Stimulated activated CD8-positive, alpha-beta memory T cell treated with anti-CD3 and anti-CD28 coated beads, Interleukin-4, amount 100 ng/mL, for 4 hours (primary cell): ENCODE measurements at places on chromosomes 13 and 19.

DNA sequence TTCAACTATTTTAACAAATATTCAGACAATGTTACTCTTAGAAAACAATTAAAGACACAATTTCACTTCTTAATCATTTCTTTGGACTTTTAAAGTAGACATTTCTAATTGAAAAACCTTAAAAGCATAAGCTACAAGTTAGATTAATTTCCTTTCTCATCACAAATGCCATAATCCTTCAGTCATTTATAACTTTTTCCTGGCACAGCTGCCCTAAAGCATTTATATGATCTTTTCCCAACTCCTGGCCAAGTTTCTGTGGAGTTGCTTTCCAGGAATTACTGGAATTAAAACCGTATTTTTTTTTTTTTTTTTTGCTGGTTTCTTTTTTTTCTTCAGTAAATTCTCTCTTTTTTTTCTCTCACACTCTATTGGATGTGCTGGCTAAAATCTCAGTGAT lies 615.9 kb downstream of the TBC1D4 start:
- no peak for DNase-seq

GRCh38 chr19:58551577-58552471 lies 3.1 kb downstream of the CHMP2A start:
- no peak for DNase-seq

DNA sequence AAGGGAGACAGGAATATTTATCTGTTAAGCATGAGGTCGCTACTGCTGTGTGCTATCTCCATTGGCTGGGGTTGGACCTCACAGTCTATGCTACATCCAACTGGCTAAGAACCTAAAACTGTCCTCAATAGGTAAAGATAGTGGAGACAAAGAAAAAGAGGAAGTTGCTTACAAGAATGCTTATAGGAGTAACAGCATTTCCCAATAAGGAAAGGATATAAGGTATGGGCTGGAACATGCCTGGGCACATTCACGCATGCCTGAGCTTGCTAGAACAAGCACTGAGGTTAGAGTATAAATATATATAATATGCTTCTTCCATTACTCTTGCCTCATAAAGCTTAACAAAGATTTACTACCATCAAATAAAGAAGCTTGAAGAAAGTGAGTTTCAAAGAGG lies 47.9 kb upstream of the CEACAM21 start:
- no peak for DNase-seq

DNA sequence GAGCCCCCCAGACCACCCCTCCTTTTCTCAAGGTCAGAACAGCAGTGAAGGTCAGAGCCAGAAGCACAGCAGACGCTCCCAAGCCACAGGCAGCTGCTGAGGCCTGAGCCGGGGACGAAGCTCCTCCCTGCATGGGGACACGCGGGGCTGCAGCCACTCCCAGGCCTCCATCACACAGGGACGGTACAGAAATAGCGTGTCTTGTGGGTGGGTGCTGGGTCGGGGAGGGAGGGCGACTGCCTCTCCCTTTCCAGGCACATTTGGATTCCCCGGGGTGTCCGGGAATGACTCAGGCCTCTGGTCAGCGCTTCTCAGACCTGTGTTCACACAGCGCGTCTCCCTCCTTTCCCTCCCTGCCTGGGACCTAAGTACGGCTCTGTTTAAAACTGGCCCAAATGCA lies 33.2 kb downstream of the RASA3 start:
- no peak for DNase-seq

DNA sequence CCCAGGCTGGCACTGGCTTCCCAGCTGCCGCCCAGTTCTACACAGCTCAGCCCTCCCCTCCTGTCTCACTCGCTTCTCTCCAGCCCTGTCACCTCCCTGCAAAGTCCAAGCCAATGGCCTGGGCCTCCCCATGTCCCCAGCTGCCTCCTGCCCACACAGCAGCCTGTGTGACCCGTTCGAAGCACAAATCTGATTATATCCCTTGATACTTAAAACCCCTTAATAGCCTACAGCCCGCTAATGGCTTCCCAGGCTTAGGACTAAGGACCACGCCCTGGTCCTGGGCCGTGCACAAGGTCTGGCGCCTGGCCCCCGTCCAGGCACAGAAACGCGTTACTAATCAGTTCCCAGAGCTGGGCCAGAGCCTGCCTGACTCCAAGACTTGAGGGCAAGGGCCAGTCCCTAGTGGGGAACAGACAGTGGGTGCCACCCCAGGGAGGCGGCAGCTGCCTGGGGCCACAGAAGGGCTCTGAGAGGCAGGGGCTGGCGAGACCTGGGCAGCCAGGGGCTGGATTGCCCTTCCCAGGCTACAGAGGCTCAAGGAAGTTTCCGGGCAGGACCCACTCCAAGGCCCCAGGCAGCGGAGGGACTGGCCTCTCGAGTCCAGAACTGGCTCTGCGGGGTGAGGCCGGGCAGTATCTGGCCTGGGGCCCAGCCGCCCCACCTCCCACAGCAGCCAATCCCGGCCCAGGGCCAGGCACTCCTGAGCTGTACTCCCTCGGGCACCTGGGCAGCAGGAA lies 10.4 kb downstream of the XAB2 start:
- no peak for DNase-seq

DNA sequence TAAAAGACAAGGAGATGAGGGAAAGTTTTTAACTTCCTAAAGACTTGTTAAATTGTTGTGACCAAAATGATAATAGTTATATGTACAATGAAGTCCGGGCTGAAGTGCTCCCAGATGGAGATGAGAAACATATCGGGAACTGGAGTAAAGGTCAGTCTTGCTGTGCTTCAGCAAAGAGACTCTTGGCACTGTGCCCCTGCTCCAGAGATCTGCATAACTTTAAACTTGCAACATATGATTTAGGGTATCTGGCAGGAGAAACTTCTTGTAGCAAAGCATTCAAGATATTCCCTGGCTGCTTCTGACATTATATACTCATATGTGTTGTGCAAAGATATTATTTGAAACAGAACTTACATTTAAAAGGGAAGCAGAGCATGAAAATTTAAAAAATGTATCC lies 786.6 kb upstream of the SLITRK6 start:
- DNase-seq: no peak

DNA sequence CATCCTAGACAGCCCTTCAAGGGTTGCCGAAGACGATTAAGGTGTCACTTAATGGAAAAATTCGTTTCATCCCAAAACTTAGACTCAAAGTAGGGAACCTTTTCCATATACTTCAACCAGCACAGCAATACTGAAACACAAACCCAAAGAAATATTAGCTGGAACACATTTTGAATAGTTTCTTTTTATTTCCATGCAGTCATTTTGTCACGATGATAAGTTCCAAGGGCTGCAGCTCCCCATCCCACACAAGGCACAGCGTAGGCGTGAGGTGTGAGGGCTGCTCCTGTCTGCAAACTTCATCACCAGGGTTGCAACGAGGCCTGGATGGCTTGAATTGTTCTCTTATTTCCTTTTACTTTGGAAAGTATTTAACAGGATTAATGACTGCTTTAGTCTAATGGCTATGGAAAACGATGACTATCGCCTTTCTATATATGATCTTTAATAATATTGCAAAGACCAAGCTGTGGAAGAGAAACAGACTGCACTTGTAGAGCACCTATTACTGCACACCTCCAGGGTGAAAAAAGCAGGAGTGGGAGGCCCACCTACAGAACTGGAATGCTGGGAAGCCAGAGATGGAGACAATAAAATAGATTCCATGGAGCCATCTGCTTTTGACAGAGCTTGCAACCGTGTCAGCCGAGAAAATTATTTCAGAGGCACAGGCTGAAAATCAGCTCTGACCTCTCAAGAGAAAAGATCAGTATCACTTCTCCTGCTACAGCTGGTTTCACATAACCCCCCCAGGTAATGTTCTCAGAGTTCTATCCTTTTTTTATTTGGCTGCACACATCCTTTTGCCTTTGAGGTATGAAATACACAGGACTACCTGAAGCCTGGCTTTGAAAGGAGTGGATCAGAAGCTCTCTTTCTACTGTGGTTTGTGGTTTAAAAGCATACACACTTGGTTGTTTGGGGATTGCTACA lies 274.5 kb upstream of the NBEA start:
- DNase-seq: no peak

GRCh38 chr13:110380359-110381028 lies 73.4 kb downstream of the COL4A2 start:
- DNase-seq: no peak

DNA sequence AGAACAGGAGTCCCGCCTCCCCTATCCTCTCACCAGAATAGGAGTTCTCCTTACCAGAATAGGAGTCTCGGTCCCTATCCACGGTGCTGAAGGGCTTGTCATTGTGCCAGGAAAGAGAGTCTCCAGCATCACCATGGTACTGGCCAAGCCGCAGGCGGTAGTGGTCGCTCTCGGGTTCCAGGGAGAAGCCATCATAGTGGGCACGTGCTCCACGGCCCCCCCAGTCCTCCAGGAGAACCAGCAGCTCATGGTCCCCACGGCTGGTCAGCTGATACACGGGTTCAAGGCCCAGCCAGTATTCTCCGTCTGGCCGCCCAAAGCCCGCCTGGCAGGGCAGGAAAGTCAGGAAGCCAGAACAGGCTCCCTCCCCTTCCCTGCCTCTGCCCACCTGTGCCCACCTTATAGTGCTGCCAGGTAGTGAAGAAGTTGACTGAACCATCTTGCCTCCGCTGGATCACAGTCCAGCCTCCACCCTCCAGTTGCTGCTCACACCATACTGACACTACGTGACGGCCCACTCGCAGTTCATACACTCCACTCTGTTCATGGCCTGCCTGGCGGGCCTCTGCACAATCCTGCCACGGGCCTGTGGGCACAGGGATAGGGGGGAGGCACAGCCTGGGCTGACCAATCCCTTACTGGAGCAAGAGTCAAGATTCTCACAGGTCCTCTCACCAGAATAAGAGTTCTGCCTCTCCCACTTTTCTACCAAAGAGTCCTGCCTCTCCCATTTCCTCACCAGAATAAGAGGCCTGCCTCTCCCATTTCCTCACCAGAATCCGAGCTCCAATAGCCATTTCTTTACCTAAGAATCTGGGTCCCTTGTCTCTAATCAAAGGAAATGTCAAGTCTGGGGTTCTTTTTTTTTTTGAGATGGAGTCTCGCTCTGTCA lies 7.4 kb downstream of the SHFL start:
- DNase-seq: no peak

DNA sequence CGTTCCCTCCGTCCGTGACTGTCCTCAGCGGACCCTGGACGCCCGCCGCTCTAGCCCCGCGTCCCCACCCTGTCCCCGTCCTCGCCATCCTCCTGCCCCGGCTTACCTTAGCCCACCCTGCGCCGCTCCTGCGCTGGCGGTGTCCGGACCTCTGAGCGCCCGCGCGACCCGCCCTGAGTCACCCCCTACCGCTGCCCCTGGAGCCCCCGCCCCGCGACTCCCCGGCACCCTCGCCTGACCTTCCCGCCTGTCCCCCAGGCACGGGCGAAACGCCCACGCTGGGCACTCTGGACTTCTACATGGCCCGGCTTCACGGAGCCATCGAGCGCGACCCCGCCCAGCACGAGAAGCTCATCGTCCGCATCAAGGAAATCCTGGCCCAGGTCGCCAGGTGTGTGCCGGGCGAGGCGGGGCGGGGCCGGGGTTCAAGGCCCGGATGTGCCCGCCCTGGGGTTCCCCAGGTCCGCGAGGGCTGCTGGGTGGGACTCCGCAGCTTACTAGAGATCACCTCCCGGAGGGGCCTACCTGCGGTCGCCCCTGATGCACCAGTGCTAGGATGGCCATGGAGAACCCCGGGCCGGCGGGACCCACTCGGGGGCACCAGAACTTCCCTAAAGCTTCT lies 5.1 kb downstream of the HMG20B start:
- DNase-seq: no peak

- DNase-seq: no peak
Measured at GRCh38 chr19:44735011-44735410, 13.5 kb upstream of the BCL3 start.

DNA sequence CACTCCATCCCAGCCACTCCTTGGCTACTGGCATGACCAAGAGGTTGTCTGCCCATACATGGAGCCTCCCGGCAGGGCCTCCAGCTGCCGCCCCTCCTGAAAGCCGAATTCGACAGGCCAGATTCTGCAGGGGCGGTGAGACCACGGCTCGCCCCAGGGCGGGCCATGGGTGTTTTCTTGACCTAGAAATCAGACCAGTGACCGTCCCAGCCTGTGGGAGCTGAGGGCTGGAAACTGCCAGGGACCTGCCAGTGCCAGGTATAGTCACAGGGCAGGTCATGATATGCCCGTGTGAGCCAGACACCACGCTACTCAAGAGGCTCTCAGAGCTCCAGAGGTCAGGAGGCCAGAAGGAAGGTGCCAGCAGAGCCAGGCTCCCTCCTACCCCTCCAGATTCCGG lies 16.8 kb downstream of the DAPK3 start:
- DNase-seq: no peak

DNA sequence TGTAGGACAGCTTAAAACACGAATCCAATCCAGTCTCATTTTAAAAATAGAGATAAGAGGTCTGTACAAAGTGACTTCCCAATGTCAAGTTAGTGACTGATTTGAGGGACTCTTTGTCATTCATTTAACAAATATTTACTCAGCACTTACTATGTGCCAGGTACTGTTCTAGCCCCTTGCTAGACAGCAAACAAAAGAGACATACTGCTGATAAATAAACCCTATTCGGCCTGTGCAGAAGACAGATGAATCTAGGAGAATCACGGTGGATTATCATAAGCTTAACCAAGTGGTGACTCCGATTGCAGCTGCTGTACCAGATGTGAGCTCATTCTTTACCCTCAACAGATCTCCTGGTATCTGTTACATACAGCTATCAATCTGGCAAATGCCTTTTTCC lies 6.4 kb upstream of the ELF1 start:
- no peak for DNase-seq

DNA sequence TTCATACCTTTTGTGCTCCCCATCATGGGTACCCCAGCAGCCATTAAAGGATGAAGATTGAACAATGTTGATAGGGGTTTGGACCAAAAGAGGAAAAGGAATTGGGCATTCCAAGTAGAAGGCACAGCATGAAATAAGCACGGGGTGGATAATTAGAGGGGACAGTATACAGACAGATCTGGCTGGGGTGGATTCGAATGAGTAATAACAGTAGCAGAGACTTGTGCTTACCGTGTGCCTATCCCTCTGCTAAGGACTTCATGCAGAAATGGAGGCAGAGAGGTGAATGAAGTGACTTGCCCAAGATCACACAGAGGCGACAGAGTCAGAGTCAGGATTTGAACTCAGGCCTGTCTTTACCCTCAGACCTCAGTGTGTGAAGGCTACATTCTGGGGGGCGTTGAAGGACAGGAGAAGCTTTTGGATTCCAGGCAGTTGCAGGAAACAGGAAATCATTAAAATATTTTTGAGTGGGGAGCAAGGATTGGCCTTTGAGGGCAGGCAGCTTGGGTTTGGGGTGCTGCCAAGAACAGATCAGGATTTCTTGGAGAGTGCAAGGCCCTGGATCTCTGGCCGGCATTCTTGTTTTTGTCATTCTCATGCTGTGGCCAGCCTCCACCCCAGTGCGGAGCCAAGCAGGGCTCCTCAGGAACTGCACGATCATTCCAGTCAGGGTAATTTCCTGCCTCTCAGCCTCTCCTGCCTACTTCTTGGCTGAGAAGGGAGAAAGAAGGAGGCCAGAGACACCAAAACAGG lies 18.7 kb downstream of the PAF1 start:
- DNase-seq: no peak

- no peak for DNase-seq
Measured at GRCh38 chr19:55443045-55443823, at the start of gene SHISA7. Gene SHISA7 (minus strand): TSS chr19:55443300. CDS start chr19:55442863, 437 bp downstream.

- DNase-seq: no peak
Measured at GRCh38 chr13:76976490-76976889, 15.4 kb upstream of the CLN5 start.
